ENCODE measurements at places on chromosomes 6 and 20. TPM values are rescaled to one million over a fixed set of nuclear protein-coding genes. Genes with fewer than 3 reads are reported as not detected.

DNA sequence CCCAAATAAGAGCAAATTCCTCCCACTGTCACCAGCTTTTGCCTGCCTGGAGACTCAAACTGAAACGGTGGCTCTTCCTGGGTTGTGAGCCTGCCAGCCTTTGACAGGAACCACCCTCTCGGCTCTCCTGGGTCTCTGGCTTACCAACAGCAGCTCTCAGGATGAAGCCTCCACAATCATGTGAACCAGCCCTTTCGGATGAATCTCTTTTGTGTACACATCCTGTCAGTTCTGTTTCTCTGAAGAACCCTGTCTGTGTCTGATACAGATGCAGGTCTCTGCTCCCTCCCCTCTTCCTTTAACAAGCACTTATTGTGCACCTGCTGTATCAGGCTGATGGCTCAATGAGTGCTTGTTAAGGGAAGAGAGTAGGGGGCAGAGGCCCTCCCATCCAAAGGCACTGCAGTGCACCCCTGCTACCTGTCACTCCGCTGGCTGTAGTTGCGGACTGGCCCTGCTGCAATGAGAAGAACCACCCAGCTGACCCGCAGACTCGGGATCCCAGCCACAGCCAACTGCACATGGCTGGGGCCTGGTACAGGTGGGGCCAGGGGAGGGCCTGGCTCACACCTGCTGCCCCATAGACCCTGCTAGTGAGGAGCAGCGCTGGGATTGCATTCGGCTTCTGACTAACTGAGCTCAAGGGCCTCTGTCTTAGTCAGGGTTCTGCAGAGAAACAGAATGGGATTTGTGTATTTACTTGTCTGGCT is 120.1 kb upstream of the PMEPA1 start:
- DNase-seq: no peak

GRCh38 chr6:89371849-89372505 is 19.5 kb upstream of the UBE2J1 start:
- peak; percentile 46 for DNase-seq

- DNase-seq: no peak
These were observed 82.0 kb downstream of the SMPDL3A start for GRCh38 chr6:122871079-122871478.

DNA sequence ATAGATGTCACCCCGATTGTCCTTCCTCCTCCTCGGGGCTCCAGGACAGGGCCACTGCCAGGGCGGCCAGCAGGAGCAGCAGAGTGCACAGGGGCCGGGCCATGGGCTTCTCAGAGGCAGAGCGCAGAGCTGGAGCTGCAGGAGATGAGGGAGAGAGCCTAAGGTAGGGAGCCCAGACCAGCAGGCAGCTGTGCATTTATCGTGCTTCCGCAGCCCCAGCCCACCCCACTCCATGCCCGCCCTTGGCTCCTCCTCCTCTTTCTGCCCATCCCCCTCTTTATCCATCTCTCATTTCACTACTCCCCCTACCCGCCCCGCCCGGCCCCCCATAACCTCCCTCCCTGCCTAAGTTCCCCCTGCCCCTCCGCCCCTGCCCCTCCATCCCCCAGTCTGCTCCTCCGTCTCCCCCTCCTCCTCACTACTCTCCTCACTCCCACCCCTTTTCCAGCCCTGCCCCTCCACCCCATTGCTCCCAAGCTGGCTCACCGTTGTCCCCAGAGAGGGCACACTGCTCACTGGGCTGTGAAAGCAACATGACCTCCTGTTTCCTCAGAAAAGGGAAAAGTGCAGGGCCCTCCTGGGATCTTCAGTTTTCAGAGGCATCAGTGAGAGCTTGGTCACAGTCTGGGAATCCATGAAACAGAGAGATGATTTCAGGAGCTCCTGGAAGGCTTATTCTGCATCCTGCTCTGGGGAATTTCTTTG is 25.5 kb upstream of the CST1 start:
- no peak for DNase-seq

DNA sequence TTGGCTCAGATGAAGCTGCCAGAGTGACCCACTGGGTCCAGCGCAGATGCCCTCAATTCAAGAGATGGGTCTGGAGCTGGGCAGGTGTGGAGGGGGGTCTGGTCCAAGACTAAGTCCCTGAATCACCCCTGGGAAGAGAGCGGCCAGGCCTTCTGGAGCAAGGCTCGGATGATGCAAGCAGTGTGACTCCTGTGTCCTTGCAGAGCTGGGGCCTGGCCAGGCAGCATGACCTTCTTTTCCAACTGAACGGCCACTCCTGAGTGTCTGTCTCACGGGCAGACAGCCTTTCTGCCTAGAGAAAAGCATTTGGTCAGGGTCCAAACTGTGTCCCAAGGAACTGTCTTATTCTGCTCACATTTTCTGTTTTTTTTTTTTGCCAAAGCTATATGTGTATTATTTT is 42.6 kb upstream of the FNDC1 start:
- DNase-seq: no peak

DNA sequence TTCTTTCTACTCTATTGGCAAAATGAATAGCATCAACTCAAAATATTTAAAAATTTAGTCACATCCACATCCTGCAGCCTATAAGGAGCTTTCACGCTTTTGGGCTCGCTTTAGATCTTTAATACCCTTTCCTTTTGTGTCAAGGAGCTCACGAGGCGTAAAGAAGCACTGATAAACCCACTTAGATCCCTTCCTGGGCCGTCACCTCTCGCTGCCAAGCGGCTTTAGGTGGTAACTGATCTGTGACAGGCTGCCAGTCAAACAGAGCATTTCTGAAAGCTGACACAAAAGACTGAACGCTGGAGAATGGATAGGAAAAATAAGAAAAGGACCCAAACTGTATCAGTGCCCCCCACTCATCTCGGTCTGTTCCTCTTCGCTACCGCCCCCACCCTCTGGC is 385.7 kb upstream of the MMS22L start:
- DNase-seq: no peak

- DNase-seq: peak; percentile 94
These were observed 110.9 kb downstream of the JAG1 start for GRCh38 chr20:10562899-10563298.

- DNase-seq: no peak
These were observed 114.7 kb downstream of the ERMARD start for GRCh38 chr6:169866140-169866534.

- no peak for DNase-seq
These were observed 39.5 kb downstream of the DCBLD1 start for GRCh38 chr6:117521791-117522502.

- DNase-seq: no peak
These were observed 241.4 kb downstream of the LAMA2 start for GRCh38 chr6:129124347-129124746.

DNA sequence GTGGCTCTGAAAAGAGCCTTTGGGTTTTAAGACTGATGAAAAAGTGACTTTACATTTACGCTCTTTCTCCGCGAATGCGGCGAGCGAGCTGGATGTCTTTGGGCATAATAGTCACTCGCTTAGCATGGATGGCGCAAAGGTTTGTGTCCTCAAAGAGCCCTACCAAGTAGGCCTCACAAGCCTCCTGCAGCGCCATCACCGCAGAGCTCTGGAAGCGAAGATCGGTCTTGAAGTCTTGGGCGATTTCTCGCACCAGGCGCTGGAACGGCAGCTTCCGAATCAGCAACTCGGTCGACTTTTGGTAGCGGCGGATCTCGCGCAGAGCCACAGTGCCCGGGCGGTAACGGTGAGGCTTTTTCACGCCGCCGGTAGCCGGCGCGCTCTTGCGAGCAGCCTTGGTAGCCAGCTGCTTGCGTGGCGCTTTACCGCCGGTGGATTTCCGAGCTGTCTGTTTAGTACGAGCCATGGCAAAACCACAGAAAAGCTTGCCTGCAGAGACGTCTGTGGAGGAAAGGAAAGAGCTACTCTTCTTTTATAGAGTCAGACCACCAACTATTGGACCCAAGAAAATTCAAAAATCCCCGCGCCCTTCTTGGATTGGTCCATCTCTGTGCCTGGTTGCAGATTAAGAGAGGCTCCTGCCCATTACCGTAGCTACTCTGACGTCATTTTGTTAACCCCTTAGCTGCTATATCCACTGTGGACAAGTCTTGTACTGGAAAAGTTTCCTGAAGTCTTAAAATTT is 55.5 kb upstream of the HFE start:
- peak; percentile 93 for DNase-seq

DNA sequence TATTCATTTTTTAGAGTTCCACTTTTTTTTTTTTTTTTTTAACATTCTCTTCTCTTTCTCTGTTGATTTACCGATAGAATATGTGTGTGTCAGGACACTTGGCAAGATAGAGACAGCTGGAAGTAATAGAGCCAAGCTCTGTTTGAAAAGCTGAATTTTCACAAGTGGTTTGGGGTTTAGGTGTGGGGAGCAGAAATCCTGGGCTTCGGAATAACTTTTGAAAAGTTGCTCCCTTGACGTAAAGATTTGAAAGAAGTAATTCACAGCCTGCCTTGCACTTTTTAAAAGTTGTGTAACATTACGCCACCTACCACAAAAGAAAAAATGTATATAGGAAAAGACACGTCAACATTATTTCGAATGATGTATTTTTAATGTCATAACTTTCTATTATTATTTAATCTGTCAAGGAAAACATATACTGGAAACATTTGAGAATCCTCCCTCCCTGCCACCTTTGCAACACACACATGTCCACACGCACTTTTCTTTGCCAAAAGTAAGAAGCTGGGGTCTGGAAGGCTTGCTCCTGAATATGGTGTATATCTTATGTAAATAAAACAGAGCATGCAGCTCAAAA is 917.9 kb downstream of the KIF16B start:
- DNase-seq: no peak

- DNase-seq: no peak
These were observed 353.4 kb downstream of the EPM2A start for GRCh38 chr6:145381941-145382340.

DNA sequence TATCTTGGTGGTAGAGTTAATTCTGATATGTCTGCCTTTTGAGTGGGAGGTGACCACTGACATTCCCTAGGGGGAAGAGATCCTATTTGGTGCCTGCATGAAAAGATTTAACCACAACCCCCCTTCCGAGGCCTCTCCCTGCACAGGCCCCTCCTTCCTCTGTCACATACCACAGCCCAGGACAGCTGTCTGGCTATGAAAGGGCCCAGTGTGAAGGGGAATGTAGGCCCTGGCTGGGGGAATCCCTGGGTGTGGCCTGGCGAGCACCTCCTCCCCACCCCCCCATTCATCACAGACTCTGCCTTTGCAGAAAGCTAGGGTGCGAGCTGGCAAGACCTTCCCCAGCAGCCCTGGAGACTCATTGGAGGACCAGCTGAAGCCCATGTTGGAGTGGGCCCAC is 27.4 kb upstream of the MAPRE1 start:
- DNase-seq: no peak

- no peak for DNase-seq
These were observed 130.4 kb downstream of the PCSK2 start for GRCh38 chr20:17357238-17357637.

- DNase-seq: peak; percentile 80
These were observed 6.0 kb upstream of the RIPPLY2 start for GRCh38 chr6:83847179-83847578.

- DNase-seq: no peak
These were observed 9.3 kb downstream of the COX7A2 start for GRCh38 chr6:75234126-75234865.

DNA sequence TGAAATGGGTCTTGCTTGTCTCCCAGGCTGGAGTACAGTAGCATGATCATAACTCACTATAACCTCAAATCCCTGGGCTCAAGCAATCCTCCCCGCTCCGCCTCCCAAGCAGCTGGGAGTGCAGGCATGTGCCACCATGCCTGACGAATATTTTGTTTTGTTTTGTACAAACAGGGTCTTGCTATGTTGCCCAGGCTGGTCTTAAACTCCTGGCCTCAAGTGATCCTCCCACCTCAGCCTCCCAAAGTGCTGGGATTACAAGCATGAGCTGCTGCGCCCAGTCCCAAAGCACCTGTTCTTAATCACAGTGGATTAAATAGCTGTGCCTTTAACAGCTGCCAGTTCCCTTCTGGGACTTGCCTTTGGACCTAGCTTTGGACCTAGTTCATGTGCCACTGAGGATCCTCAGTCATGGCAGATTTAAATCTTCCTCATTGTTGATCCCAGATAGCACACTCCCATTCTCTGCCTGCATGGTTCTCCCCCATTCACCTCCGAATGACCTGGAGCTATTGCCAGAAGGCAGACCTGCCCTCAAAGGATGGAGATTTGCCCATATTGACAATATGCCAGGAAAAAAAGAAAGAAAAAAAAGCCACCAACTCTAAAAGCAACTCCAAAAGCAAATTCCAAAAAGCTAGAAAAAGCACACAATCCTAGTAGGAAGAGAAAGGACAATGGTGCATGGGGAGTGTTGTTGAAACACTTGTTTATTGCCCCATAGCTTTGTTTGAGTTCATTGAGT is 10.6 kb downstream of the POFUT1 start:
- no peak for DNase-seq

GRCh38 chr6:111683749-111684267 is 78.1 kb upstream of the TRAF3IP2 start:
- peak; percentile 12 for DNase-seq

DNA sequence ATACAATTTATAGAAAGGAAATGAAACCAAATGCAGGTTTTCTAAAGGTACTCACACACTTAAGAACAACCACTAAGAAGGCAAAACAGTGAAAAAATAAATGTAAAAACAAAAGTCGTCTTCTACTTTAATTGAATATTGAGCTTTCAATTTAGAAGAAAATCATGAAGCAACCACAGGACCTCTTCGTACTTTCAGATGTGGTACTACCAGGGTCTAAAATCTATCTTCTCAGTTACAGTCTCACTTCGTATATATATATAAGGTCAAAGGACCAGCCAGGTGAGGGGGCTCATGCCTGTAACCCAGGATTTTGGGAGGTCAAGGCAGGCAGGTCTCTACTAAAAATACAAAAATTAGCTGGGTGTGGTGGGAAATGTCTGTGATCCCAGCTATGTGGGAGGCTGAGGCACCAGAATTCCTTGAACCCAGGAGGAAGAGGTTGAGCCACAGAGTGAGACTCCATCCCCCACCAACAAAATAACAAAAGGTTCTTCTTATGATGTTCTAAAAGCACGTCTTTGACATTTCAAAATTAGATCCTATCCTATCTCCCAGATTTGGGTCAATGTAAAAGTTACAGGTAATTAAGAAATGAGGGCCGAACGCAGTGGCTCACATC is 12.5 kb downstream of the ROMO1 start:
- DNase-seq: no peak

DNA sequence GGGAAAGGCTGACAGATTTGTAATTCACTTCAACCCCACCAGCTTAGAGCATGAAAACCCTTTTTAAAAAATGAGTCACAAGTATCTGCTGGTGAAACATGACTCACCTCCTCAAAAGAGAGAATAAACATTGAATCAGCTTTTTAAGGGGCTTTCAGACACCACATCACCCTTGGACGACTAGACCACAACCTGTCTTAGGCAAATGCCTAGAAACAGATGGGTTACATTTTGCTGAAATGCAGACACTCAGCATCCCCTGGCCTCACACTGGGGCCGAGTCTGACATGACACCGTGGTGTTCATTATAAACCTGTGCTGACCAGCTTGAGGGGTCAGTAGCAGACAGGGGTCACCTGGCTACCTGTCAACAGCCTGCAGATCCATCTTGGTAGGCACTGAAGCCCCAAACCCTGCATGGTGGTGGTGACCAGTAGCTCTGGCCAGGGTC is 175.3 kb upstream of the CST7 start:
- peak; percentile 97 for DNase-seq

- DNase-seq: peak; percentile 94
These were observed 3.4 kb downstream of the MED20 start for GRCh38 chr6:41917528-41917927.

GRCh38 chr6:169832247-169832948 is 81.0 kb downstream of the ERMARD start:
- DNase-seq: peak; percentile 77

WFDC5 gene
- 4.1 TPM for total RNA-seq

SLC22A2 gene
- total RNA-seq: not detected

LTB gene
- total RNA-seq: not detected

BNIP5 gene
- total RNA-seq: not detected

VNN1 gene
- total RNA-seq: 0.13 TPM

SLC17A3 gene
- total RNA-seq: not detected

PRSS16 gene
- 15.1 TPM for total RNA-seq

UNC5CL gene
- total RNA-seq: 0.26 TPM

Data from bronchial epithelial cell (primary cell).